ENCODE measurements at places on chromosomes 5 and 9.

DNA sequence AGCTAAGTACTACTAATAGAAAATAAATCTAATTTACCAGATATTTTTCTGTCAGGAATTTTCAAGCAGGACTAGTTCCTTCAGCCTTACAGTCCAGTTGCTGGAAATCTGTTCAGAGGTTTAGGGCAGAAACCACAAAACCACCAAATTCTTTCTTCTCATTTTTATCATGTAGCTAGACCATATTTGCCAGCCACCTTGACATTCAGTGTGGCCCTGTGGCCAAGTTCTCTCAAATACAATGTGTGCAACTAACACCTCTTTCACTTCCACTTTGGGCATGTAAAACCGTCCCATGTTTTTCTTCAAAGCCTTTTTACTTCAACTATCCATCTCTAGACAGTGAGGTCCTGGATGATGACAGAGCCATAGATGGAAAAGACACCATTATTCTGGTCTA is 1133.2 kb upstream of the CDH18 start:
- no peak for DNase-seq

DNA sequence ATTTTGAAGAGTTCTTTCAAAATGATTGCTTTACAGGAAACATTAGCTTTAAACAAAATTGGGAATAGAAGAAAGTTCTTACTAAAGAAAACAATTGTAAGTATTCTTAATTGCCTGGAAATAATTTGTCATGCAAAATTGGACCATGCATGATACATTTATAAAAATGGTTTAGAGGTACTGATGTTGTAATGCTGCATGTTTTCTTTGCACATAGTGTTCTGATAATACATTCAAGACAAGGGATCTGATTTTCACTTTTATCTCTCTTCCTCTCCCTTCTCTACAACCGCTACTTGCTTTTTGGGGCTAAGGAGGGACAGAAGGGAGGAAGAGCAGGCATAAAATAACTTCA is 211.6 kb upstream of the MPDZ start:
- no peak for DNase-seq

DNA sequence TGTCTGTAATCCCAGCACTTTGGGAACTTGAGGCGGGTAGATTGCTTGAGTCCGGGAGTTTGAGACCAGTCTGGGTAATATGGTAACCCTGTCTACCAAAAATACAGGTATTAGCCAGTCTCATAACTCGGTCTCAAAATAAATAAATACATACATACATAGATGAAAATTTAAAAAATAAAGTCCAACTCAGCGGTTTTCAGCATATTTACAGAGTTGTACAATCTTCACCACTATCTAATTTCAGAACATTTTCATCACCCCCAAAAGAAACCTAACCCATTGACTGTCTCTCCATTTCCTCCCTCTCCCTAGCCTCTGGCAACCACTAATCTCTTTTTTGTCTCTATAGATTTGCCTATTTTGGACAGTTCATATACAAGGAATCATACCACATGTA is 10.7 kb downstream of the RMND5B start:
- DNase-seq, result no peak

DNA sequence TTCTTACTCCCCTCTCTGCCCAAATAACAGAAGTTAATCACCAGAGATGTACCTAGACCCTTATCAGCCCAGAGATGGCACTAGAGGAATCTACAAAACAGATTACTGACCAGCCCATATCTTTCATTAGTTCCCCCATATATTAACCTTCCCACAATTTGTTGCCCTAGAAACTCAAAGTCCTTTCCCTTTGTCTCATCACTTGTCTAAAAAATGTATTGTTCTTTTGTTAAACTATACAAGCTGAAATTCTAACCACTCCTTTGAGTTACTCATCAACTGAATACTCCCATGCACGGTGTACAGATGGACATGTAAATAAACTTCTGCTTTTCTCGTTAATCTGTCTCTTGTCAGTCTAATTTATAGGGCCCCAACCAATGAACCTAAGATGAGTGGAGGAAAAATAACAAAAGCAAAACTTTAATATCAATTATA is 130.9 kb downstream of the CCDC192 start:
- DNase-seq, result no peak

- DNase-seq, result no peak
These were observed 1046.2 kb downstream of the CDH12 start for GRCh38 chr5:21806943-21807342.

- no peak for DNase-seq
These were observed 60.3 kb downstream of the DAPK1 start for GRCh38 chr9:87557996-87558395.

GRCh38 chr9:68560071-68560844 is 19.6 kb upstream of the TMEM252 start:
- DNase-seq, result peak; percentile 1

GRCh38 chr5:111857623-111858022 is 100.6 kb upstream of the NREP start:
- DNase-seq, result no peak

DNA sequence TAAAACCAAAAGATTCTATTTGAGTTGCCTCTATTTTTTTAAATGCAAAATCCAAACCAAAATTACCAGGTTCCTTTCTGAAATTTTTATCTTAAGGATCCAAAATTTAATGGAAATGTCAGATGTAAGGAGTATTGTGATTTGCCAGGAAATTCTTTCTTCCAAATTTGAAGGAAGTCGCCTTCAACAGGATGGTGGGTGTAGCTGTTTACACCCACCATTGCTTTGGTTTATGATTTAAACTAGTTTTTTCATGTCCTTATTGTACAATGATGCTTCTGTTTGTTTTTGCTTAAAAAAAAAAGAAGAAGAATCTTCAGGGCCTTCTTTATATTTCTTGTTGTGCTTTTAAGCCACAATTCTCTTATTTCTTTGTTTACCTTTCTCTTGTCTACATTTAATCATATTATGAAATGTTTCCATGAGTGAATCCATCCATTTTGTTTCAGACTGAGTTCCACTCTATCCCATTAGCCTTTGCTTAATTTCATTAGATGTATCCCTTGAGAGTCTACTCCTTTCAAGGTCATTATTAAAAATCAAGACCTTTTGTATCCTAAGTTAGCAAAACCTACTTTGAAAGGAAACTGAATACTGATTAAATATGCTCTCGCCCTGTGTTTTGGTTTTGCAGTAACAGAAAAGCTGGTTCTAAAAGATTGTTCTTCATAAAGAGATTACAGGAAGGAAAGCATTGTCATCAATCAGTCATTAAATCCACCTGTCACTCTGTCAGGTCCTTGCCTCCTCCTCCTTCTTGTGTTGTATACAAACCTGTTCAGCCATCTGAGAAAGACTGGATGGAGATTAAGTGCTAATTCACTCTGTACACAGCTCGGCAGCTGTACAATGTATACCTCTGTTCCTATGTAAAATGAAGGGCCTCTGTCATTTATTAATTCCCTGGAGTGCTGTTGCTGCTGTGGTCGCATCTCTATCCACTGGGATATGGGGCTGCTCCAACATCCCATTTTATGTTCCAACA is 45.5 kb upstream of the SLC2A8 start:
- DNase-seq, result no peak

DNA sequence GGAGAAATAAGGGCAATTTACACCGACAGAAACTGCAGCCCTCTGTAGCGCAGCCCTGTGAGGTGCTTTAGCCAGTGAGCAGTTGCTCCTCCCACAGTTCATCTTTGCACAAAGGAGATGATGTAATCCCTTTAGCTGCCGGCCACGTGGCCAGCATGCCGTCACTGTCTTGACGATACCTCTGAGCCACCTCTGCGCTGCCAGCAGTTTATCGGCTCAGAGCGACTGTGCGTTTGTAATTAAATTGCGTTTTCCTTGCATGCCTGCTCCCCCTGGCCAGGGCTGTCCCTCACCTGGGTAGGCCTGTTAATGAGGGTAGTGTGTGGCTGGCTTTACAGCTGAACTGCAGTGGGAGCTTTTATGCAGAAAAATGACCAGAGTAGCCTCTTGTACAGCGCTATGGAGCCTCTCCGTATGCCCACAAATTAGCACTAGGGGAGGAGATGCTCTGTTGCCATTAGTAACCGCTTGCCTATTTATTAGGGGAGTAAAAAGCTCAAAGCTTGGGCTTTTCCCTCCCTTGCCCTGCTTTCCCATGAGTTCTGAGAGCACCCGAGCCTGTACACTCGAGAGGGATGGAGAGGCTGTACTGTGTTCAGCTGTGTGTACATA is 107.0 kb downstream of the TRIO start:
- DNase-seq, result peak; percentile 71

GRCh38 chr9:27792971-27793689 is 219.8 kb upstream of the C9orf72 start:
- DNase-seq, result no peak

- no peak for DNase-seq
These were observed 5.3 kb downstream of the SLC4A9 start for GRCh38 chr5:140365282-140365681.

DNA sequence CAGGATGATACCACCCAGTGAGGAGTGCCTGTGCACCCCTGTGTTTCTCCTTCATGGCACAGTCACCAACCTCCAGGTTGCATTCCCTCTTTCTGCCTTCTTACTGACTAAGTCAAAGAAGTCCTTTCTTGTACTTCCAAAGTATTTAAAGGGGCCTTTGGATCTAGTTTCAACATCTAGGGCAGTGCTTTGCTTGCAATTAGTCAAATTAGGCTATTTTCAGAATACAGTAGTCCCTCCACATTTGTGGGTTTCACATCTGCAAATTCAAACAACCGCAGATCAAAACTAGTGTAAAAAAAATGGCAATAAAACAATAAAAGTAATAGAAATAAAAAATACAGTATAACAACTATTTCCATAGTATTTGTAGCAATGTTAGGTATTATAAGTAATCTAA is 333.9 kb upstream of the SEMA6A start:
- no peak for DNase-seq
